ENCODE measurements at places on chromosomes 12 and 14.

DNA sequence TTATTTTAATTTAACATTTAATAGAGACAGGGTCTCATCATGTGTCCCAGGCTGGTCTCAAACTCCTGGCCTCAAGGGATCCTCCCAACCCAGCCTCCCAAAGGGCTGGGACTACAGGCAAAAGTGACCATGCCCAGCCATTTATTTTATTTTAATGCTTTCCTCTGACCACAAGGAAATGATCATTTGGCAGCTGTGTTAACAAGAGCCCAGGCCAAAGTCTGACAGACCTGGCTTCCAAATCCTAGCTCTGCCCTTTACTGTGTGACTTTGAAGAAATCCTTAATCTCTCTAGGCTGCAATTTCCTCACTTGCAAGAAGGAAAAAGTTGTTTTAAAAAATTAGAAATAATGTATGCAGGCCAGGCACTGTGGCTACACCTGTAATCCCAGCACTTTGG lies 16.7 kb upstream of the GCH1 start:
- no peak for DNase-seq

DNA sequence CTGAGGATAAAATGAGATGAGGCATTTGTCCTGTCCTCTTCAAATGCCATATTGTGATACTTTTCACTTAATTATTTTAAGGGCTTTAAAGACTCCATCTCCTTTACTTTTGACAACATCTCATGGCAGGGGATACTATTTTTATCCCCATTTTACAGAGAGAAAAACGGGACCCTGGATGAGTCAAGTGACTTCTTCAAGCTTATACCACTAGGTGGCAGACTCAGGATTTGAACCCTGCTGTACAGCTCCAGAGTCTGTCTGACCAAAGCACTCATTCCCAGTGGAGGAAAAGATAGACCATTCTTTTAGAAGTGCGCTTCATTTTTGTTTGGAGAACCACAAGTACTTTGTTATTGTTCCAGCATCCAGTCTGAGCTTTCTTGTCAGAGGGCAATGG lies 1.7 kb upstream of the SMOC1 start:
- DNase-seq = no peak

- DNase-seq = no peak
These were observed 4.3 kb upstream of the NIN start for GRCh38 chr14:50835280-50835679.

- no peak for DNase-seq
These were observed 8.1 kb upstream of the CLMN start for GRCh38 chr14:95327558-95328374.

- no peak for DNase-seq
These were observed 166.7 kb downstream of the RAD51B start for GRCh38 chr14:67986131-67986841.

DNA sequence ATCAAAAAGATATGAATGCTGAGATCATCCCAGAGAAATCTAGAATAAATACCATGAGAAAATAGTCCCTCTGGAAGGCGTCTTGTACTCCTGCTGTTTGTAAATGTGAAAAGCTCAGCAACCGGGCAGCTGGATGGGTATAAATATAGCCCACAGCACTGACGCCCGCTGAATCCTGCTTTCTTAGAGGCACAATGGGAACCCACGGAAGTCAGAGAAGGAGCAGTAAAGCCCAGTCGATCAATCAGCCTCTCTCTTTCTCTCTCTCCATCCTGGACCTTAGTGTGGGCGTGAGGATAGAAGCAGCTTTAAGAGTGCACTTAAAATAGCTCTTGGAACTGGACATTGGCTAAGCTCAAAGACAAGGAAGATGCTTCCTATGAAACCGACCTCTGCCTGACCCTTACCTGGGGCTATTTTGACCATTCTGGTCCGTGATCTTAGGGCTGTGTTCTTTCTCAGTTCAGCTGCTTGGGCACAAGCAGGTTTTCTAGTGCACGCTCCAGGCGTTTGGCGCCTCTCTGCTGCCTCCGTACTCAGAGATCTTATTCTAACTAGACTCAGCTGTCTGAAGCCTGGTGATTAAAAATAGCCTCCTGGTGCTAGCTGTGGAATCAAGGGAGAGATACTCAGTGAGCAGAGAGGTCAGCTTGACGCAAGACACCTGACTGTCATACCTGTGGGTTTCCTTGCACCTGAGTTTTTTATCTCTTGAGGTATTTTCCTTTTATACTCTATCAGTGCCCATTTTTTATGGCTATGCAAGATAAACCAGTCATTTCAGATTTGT lies 144.6 kb downstream of the ETV6 start:
- DNase-seq = no peak

DNA sequence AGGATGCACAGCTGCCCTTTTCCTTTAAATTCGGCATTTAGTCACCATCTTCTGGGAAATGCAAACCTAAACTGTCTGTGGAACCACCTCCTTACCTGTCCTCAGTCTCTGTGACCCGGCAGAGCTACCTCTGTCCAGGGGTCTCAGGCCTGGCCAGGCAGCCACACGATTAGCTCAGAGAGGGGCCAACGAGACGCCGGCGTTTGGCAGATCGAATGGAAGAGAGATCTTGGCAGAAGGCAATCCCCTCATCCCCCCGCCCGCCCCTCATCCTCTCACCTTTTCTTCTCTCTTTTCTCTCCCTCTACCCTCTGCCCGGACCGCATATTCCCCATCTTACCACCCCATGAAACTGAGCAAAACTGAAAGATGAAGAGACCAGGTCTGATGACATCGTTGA lies 101.0 kb downstream of the PIWIL1 start:
- no peak for DNase-seq

GRCh38 chr14:93970585-93970964 lies 5.8 kb downstream of the ASB2 start:
- DNase-seq = no peak

DNA sequence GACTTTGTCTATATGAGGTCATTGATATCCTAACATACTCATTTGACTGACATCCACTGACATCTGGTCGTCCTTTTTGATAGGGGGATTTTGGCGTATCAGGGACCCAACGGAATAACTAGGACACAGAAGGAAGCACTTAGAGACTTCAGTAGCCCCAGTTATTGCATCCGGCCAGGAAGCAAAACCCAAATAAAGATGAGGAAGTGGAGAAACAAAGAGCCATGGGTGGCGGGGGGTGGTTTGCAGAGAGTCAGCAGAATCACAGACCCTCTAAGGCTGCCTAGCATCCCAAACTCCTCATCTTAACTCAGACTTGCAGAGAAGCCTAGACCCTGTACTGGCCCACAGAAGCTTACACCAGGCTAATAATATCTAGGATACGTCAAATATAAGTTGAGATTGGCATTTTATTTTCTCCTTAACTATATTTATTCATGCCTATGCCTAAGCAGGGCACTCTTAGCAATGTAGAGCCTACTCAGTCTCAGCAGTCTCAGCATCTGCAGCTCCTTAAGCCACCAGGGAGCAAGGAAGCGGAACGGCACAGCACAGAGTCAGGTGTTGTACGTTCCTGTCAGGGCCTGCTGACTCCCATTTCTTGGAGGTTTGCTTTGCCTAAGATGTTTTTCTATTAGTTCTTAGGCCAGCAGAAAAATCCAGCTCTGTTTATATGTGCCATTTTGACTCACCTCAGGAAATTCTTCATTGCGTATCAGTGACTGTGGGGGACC lies 45.1 kb downstream of the KCNA1 start:
- no peak for DNase-seq

DNA sequence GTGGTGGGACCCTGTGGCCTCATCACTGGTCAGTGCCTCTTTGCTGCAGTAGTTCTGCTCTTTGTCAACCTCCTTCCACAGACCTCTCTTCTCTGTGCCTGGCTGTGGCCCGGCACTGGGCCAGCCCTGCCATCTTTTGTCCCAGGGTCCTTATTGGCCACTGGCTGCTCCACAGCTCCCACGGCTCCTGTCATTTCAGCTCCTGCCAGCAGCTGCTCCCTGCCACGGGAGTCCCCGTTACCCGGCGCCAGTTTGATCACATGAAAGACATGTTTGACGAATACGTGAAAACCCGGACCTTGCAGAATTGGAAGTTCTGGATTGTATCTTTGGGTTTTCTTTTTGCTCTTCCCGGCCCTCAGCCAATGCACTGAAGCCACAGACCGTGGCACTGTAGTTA lies 35.4 kb downstream of the IL31 start:
- DNase-seq = no peak

DNA sequence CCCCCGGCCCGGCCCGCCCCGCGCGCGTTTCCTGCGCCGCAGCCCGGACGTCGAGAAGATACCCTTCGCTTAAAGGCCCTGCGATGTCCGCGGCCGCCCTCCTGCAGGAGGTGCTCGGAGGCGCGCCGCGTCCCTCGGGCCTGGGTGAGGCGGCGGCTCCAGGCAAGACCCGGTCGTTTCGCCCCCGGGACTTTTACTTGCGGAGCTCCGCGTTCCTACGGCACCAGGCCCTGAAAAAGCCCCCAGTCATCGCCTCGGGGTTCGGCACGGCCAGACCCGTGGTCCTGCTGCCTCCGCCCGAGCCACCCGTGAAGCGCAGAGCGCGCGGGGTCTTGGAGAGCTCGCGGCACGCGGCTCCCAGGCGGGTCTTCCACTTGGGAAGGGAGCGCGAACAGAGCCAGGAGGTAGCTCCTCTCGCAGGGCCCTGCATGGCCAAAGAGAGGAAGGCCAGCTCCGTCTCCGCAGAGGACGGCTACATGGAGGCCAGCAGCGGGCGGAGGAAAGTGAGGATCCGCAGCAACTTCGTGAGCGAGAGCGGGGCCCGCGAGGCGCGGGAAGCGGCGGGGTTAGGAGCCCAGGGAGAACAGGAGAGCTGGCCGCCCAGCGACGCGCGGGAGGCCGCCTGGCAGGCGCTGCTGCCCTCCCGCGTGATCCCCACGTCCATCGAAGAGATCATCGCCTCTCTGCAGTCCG lies 26.9 kb downstream of the TTC6 start:
- no peak for DNase-seq

GRCh38 chr12:69966839-69967238 lies 141.8 kb downstream of the MYRFL start:
- no peak for DNase-seq

GRCh38 chr12:27652174-27652763 lies 44.0 kb upstream of the REP15 start:
- DNase-seq = peak; percentile 75

DNA sequence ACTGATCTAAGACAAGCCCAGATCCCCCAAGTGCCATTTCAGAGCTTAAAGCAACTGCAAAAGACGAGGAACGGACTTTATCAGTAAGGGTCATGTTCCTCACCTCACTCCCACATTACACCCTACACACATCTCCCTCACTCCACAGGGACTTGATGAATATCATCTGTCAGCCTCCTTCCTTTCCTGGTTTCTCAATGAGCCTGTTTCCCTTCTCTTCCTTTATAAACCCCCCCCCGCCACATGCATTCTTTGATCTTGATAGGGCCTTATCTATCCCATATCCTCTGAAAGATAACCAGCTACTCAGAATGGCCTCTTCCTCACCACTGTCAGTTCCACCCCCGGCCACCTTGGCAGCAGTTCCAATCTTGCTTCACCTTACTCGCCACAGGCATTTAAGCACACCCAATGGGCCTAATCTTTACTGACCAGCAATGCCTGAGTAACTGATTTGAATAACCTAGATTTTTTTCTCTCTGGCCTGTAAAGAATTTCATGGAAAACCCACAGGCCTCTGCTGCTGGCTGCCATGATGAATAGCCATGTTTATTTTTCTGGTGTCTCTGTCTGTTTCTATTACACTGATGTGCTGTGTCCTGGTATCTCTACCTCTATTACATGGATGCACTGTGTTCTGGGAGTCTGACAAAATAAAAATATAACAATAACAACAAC lies 138.7 kb downstream of the PHLDA1 start:
- DNase-seq = no peak

GRCh38 chr12:94839347-94839746 lies 164.2 kb downstream of the NDUFA12 start:
- DNase-seq = no peak

DNA sequence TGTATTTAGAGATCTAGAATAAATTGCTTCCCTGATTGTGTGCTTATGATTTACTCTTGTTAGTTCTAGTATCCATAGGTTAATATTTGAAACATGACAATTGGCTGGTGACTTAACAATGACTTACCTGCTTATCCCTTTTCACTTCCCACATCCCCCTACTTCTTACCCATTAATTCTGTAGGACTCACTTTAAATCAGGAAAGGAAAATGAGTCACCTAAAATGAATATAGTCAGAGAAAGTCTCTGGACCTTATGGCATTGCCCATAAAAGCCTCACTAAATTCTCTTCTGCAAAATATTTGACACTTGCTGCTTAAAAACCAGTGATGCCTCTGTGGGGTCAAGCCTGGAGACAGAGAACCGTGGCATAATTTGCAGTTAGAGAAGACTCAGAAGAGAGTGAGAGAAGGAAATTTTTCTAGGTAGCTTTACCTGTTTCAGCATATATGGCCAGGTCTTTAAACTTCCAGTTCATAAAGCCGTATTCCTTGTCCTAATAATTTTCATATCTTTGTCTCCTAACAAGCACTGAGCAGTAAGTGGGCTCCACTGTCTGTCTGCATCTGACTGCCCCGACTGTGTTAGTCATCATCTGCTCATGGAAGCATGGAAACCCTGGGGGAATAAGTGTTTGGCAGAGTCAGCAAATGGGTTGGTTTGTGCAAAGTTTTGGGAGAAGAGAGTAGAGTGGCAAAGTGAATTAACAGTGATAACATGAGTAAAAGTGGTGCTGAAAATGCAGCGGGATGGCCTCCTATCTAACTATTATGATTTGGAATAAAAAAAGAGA lies 294.4 kb downstream of the AKAP6 start:
- peak; percentile 9 for DNase-seq

DNA sequence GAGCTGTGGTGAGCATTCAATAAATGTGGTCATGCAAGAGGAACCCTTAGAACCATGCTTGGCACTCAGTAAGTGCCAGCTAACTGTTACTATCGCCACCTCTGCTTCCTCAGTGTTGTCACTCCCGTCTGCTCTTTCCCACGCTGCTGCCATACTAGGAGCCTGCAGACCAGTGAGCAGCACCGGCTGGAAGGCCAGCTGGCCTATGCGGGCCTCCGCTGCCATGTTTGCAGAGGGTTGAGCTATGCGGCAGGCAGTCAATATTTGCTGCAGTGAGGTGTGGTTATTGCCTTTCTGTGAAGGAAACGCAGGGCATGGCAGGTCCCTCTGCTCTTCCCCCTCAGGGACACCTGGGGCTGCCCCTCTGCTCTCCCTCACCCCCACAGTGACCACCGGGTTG lies 13.0 kb downstream of the KMT5A start:
- DNase-seq = no peak

GRCh38 chr14:74921053-74921620 lies 1.9 kb downstream of the RPS6KL1 start:
- DNase-seq = no peak
